ENCODE measurements at places on chromosomes 6 and 20.
A peak's percentile ranks its signal among the peaks of the same experiment; 100 is the strongest.

DNA sequence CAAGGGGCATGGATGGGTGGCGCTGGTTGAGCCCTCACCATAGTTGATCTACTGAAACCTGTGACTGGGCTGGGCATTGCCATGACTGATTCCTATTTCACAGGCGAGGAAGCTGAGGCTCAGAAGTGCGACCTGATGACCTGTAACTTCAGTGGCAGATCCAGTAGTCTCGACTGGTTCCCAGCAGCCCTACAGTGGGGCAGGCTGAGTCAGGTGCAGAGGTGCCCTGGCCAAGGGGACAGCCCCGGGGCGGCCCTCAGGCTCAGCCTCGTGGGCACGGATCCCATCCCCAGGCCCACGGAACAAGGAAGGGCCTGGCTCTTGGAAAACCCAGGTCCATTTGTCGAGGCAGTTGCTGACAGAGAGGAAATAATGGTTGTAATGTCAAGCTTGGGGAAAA is 283.0 kb downstream of the CDH4 start:
- no peak for DNase-seq

GRCh38 chr6:91490671-91491301 is 903.9 kb upstream of the MAP3K7 start:
- DNase-seq, result peak; percentile 50

DNA sequence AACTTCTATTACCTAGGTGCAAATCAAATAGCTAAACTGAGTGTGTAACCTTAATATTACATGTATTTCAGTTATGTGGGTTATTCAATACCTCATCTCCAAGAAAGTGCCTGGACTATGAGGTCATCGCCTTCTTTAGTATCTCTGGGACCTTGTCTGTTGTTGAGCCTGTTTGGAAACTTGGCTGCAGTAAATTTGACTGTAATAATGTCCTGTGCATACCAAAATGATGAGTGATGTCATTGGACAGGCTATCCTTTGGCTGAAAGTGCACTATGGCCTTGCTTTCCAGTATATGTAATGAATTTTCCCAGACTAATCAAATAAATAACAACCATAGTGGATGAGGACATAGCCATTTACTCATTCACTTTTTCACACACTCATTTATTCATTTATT is 455.1 kb downstream of the ADGRB3 start:
- no peak for DNase-seq

DNA sequence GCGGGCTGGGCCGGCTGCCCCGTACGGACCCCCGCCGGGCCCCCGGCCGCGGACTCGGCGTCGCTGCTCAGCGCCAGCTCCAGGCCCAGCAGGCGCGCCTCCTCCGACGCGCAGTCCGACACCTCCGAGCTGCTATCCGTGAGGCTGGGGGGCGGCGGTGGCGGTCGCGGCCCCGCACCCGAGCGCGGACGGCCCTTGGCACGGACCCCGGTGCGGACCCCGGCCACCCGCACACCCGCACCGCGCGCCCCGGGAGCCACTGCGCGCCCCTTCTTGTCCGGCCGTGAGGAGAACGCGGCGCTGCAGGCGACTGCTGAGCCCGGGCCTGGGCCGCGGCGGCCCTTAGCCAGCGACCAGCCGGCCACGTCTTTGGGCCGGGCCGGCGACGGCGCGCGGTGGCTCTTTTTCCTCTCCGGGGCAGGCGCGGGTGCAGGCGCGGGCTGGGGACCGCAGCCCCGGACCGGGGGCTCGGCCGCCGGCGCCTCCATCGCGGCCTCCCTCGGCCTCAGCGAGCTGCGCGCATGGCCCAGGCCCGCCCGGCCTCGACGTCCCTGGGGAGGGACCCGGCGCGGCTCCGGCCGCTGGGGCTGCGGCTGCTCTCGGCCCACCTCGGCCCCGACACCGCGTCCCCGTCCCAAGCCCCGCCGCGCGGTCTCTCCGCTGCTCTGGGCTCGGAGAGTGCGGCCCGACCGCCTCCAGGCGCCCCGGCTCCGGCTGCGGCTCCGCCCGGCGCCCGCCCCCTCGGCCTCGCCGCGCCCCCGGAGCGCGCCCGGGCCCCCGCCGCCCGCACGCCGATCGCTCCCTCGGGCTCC is 12.9 kb upstream of the TLDC2 start:
- peak; percentile 12 for DNase-seq

GRCh38 chr20:57205606-57206219 is 60.7 kb downstream of the BMP7 start:
- no peak for DNase-seq

DNA sequence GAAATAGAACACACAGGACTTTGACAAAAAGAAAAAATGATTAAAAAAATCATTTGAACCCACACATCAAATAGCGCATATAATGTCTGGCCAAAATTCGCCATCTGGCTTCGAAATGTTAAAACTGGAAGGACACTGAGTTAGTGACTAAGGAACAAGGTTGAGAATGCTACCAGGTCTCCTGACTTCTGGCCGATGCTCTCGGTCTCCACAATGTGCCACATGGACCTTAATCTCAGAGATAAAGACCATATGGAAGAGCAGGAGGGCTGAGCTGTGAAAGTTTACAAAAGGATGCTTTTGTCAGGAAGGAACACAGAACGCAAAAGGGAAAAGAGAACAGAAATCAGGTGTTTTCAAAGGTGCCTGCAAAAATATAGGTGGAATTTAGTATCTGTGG is 54.7 kb downstream of the FAXC start:
- DNase-seq, result no peak

- DNase-seq, result no peak
Observed at GRCh38 chr6:143225929-143226328, 165.2 kb downstream of the AIG1 start.

DNA sequence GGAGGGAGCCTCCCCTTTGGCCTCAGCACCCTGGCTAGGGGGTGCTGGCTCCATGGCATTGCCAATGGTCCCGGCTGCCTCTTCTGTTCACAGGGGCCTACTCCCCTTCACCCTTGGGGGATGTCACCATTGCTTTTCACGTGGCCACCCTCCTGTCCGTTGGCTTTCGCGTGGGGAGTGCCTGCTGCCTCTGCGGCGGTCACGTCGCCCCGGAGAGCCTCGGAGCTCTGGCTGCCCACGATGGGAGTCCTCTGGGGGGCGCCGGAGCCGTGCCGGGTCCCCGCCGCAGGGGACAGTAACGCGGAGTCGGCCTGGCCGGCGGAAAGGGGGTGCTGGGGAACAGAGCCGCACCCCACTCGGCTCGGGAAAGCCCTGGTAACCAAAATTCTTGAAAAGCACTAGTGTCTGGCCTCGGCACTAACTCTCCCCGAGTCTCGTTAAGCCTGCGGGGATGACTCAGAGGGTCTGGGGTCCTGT is 661 bp upstream of the HEBP2 start:
- DNase-seq, result peak; percentile 69

- no peak for DNase-seq
Observed at GRCh38 chr6:134379076-134379475, 61.2 kb upstream of the SGK1 start.
